ENCODE measurements at places on chromosomes 13 and 19.

GRCh38 chr13:112715715-112716460, 26.1 kb downstream of the ATP11A start:
- no peak for DNase-seq

DNA sequence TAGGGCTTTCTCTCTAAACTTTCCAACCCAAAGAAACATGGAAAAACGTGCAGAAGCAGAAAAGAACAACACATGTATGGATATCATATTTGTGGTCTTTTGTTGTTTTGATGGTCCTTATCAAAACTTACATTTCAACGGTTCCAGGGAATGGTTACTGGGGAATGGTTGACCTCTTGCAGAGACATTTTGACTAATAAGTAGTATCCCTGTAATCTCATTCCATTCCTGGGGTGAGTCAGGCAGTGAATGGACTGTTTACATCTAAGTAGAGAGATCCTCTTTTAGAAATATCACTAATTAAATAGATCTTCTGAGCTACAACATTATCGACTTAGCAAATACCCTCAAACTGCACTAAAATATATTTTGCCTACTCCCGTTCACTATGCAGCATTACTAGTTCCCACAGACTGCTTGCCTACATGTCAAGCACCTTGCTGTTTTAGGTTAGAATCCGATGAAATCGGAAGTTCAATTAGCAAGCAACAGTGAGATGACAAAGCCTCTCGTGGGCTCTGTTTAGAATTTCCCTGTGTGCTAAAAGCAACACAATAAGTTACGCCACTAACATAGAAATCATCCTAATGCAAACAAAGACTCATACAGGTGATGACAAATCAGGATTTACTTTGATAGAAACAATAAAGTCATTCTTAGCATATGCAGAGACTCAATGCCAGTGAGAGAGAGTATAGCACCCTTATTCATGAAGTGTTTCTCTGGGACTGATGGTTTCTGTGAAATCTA, 797.7 kb upstream of the ARGLU1 start:
- no peak for DNase-seq

DNA sequence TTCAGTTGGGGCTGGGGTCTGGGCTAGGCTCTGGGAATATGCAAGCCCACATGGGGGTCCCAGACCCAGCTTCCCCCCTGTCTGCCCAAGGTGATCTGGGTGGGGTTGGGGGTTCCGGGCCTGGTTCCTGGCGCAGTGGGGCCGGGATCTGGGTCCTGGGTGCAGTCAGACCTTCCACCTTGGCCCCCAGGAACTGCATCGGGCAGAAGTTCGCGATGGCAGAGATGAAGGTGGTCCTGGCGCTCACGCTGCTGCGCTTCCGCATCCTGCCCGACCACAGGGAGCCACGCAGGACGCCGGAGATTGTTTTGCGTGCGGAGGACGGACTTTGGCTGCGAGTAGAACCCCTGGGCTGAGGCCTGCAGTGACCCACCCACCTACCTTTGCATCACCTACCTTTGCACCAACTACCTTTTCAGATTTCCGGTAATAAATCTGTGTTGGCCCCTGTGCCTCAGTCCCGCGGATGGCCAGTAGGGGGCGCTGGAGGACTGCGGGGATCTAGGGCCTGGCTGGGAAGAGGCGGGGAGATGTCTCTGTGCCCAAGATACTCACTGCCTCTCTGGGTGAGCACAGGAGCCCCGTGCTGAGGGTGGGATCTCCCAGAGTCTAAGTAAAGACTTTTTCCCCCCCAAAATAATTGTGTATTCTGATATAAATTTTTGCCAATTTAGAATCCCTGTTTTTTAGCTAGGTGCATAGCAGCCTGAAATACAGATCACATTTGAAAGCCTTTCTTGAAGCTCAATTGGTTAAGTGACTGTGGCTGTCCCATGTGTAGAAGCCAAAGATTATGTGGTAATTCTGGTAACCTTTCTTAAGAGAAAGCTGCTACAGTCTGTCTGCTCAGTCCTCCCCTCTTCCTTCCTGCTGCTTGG, 11.5 kb upstream of the CYP4F3 start:
- no peak for DNase-seq

GRCh38 chr19:46197314-46198070, 32.0 kb upstream of the IGFL1 start:
- no peak for DNase-seq

- DNase-seq, result no peak
Measured at GRCh38 chr19:28281676-28282075, 931.3 kb downstream of the UQCRFS1 start.

- DNase-seq, result no peak
Measured at GRCh38 chr13:104006625-104007075, 940.4 kb upstream of the SLC10A2 start.

DNA sequence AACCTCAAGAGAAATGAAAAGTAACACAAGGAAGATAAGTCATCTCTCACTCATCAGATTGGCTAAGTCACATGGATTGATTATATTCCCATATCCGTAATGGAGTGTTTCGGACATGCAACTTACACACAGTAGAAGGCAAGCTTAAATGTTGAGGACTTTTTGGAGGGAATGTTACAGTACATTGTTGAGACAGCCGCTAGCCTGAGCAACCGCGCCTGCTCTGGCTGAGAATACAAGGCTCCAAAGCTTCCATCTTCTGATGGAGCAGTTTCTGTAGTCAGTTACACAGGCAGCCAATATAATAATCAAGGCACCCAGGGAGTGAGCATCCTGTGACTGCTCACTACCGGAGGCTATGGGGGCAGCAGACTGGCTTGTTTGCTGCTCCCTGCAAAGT, 1.0 kb upstream of the CRYL1 start:
- DNase-seq, result no peak

GRCh38 chr19:42270346-42271044, 1.4 kb downstream of the CIC start:
- DNase-seq, result no peak

DNA sequence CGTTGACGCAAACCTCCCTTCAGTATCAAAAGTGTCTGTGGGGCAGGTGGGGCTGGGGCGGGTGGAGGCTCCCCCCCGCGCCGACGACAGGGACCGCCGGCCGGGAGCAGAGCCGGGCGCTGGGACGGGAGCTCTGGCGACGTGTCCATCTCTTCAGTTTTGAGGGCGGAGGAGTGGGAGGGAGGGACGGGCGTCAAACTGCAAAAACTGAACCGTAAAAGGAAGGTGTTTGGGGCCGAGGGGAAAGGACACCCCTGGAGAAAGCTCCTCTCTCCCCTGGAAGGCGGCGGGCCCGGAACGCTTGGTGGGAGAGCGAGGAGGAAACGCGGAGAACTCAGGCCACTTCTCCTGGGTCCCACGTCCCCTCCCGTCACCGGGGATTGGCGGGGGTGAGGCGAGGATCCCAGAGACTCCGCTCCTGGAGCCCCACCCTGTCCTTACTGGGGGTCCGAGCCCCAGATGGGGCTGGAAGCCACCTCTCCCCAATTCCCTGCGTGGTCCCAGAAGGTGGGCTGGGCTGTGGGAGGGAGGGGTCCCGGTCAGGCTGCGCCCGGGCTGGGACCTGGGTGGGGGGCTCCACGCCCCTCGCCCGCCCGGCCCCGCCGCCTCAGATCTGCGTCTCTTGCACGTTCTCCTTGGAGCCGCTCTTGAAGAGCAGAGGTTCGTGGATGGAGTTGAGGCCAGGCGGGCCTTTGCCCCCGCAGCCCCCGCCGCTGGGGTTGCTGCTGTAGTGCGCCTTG, 3.4 kb upstream of the ASPDH start:
- no peak for DNase-seq

- DNase-seq, result no peak
Measured at GRCh38 chr19:993831-994393, 6.3 kb upstream of the GRIN3B start.

DNA sequence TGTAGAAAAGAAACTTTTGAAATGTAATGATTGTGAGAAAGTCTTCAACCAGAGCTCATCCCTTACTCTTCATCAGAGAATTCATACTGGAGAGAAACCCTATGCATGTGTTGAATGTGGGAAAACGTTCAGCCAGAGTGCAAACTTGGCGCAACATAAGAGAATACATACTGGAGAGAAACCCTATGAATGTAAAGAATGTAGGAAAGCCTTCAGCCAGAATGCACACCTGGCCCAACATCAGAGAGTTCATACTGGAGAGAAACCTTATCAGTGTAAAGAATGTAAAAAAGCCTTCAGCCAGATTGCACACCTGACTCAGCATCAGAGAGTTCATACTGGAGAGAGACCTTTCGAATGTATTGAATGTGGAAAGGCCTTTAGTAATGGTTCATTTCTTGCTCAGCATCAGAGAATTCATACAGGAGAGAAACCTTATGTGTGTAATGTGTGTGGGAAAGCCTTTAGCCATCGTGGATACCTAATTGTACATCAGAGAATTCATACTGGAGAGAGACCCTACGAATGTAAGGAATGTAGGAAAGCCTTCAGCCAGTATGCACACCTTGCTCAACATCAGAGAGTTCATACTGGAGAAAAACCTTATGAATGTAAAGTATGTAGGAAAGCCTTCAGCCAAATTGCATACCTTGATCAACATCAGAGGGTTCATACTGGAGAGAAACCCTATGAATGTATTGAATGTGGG, 19.3 kb downstream of the ZNF583 start:
- DNase-seq, result no peak

DNA sequence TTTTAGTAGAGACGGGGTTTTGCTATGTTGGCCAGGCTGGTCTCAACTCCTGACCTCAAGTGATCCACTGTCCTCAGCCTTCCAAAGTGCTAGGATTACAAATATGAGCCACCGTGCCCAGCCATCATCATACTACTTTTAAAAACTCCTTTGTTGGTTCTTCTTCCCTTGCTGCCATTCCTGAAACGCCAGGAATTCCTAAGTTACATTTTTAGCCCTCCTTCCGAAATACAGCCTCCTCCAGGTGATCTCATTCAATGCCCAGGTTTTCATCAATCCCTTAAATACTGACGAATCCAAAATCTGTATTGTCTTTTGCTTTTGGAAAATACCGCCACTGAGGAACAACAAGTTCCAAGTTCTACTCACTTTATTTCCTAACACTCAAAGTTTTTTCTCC, 25.3 kb upstream of the EBPL start:
- DNase-seq, result no peak

DNA sequence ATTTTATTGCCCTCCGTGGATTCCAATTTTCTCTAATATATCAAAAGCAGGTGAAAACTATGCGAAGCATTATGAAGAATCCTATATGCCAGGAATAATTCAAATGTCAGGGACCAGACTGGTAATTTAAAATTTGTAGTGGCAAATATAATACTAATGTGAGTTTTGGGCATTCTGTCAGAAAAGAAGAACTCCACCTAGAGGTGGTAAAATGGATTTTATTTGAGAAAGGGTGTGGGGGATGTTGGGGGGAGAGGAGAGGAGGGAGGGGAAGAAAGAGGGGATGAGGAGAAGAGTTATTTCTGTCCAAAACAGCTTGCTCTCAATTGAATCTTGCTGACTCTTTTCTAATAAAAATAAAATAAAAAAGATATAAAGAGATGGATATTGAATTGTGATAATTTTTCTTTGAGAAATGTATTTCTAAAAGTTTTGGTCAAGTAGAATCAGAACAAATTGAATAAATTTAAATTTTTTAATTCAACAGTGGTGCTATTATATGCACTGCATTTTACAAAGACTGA, 929.3 kb upstream of the SLITRK5 start:
- DNase-seq, result no peak

DNA sequence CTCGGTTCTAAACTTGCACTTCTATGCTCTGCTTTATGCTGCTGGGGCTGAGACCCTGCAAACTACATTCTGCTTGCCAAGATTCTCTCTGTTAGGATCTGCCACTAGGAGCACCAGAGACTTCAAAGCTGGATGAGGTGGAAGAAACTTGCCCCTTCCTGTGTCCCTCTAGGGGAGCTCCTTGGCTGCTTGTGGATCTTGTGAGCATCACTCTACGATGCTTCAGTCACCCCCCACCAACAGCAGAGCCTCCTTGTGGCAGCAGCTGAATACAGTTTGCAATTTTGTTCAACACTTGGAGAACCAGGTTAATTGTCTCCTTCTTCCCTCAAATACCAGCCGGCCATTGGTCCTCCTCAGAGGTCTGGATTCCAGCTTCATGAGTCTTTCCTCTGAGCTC, 310.6 kb downstream of the FGF14 start:
- DNase-seq, result no peak

- DNase-seq, result no peak
Measured at GRCh38 chr13:78759704-78760103, 100.7 kb upstream of the OBI1 start.

DNA sequence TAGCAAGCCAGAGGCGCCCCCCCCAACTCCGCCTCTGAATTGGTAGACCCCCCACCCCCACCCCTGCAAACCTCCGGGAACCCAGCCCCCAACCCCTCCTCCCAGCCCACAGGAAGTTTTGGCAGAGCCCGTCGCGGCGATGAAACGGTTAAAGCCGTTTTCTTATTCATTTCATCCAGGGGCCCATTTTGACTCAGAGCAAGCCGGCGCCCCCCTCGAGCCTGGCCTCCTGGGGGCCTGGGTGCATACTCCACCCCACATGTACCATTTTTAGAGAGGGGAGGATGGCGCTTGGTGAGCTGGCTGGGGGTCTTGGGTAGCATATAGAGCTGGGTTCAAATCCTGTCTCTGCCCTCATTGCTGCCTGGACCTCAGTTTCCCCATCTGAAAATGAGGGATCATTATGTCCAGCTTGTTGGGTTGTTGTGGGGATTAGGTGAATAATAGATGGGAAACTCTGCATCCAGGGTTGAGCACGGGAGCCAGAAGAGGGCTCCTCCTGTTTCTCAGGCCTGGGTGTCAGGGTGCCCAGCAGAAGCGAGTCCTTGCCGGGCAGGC, 7.9 kb upstream of the JUNB start:
- no peak for DNase-seq

GRCh38 chr19:401866-402511, 7.0 kb downstream of the C2CD4C start:
- no peak for DNase-seq

DNA sequence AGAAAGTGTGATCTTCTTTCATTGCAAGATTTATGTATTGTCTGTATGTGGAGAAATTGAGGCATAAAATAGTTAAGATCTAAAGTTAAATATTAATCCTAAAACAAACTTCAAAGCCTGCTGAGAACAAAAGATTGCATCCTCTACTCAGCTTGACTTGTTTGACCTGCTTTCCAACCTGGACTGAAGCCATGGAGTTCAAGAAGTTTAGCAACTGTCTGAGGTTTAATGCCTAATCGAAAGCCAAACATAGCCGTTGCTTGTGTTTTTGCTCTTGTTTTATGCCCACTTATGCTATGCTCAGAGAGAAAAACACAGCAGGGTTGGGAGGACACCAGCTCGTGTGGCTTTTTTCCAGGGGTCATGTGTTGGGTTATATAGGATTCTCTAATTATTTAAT, 135.6 kb downstream of the NUFIP1 start:
- DNase-seq, result no peak

GRCh38 chr13:83955011-83955410, 72.7 kb upstream of the SLITRK1 start:
- no peak for DNase-seq

DNA sequence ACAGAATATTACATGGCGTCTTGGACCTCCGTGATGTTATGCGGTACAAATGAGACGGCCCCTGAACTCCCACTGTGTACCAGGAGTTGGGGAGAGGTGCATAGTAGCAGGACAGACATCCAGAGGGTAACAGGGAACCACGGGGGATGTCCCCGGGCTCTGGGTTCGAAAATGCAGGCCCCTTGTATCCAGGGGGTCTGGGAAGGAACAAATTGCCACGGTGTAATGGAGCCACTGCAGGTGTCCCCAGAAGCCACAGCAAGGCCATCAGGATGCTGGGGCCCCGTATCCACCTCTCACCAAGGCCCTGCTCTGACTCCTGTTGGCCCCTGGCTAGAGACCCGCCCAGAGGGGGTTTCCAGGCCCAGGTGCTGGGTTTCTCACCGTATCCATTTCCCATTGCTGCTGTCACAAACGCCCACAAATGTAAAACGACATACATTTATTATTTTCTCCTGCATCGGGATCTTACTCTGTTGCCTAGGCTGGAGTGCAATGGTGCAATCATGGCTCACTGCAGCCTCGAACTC, 77.8 kb downstream of the INSR start:
- DNase-seq, result no peak
